Upper lobe of right lung (tissue), 1 donor: ENCODE measurements at places on chromosomes 6 and 20.

GRCh38 chr6:14453712-14454472, 336.3 kb downstream of the CD83 start:
- no peaks in the 10 kb centered on the region for H3K36me3 ChIP-seq
- no peak for DNase-seq
- no peaks in the 10 kb centered on the region for H3K27me3 ChIP-seq
- H3K27ac ChIP-seq = no peak overlapping the region

- H3K27me3 ChIP-seq = no peaks in the 10 kb centered on the region
- no peaks in the 10 kb centered on the region for H3K36me3 ChIP-seq
- H3K27ac ChIP-seq = peak within 1 kb of the TSS; percentile 97
- peak within 1 kb of the TSS; percentile 97 for H3K4me3 ChIP-seq
These were observed at the start of gene CDK19 for GRCh38 chr6:110815411-110816409. CDK19 (minus strand) TSS chr6:110815469; CDS start chr6:110815136, 333 bp downstream.

DNA sequence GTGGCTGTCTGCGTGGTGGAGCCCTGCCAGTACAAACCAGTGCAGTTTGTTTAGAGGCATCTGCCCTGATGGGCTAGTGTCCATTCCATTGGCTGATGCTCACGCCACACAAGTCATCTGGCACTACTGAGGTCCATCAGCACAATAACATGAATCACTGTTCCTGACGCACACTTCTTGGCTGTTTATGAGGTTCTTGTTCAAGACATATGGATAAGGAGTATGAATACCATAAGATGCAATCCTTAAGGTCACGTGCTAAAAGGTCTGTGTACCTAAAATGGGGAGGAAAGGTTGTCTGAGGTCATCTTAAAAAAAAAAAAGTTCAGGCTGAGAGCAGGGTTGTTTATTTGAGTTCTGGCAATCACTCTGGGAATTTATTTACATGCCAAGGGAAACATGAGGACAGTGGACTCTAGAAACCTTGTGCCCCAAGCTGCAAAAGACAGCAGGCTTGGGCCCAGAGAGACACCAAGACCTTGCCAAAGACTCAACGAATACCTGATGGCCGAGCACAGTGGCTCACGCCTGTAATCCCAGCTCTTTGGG, 54.1 kb upstream of the SHLD1 start:
- no peak for DNase-seq
- H3K4me1 ChIP-seq = peaks cover 6% of the 10 kb centered on the region
- H3K27me3 ChIP-seq = no peaks in the 10 kb centered on the region
- no peaks in the 10 kb centered on the region for H3K36me3 ChIP-seq

DNA sequence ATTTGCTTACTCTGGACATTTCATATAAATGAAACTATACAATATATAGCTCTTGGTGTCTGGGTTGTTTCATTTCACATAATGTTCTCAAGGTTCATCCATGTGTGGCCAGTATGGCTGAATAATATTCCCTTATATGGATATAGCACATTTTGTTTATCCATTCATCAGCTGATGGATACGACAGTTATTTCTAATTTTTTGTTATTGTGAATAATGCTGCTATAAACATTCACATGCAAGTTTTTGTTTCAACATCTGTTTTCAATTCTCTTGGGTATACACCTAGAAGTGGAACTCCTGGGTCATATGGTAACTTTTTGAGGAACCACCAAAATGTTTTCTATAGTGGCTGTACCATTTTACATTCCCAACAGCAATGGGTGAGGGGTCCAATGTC, 101.1 kb downstream of the CDK19 start:
- DNase-seq = no peak
- H3K36me3 ChIP-seq = no peaks in the 10 kb centered on the region
- H3K4me3 ChIP-seq = no peak overlapping the region

DNA sequence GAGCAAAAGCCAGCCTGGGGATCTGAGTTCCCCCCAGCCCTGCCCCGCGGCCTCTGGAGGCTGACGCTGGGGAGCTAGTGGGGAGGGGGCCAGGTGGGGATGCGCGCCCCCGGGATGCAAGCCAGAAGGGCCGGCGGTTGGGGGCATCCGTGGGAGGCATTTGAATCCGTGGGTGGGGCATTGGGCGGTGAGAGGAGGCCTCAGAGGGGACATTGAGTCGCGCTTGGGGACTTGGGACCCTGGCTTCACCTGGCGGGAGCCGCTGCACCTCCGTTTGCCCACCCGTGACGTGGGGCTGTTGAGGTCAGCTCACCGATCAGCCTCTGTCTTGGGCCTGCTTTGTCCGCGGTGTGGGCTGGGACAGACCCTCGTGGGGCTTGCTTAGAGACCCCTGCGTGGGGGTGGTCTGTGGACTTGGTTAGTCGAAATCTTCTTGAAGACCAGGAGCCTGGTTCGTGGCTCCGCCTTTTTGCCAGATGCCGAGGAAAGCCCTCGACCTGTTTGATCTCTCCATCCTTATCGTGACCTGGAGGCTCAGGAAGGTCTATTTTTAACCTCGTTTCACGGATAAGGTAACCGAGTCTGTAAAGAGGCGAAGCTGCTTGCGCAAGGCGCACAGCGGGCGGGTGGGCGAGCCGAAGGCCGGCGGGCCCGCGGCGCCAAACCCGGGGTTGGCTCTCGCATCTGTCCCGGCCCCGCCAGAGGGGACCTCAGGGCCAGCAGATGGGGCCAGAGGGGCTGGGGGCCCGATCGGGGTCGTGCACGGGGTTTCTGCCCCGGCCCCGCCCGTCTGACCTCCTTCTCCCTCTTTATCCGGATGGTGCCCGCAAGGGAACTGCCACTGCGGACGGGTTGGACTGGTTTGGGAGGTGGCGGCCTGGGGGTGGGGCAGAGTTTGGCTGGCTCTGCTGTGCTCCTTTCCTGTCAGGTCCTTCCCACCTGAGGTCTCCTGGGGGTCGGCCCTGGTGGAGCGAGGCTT, 8.3 kb downstream of the FAM110A start:
- peak overlapping the region; percentile 55 for H3K27ac ChIP-seq
- DNase-seq = peak; percentile 89
- no peaks in the 10 kb centered on the region for H3K36me3 ChIP-seq
- H3K4me1 ChIP-seq = peaks cover 34% of the 10 kb centered on the region
- peak overlapping the region; percentile 50 for H3K4me3 ChIP-seq

GRCh38 chr6:90411292-90411781, 114.7 kb upstream of the BACH2 start:
- no peak overlapping the region for H3K27ac ChIP-seq
- H3K4me3 ChIP-seq = no peak overlapping the region
- no peaks in the 10 kb centered on the region for H3K27me3 ChIP-seq
- H3K36me3 ChIP-seq = no peaks in the 10 kb centered on the region
- no peaks in the 10 kb centered on the region for H3K4me1 ChIP-seq
- DNase-seq = no peak

- no peak overlapping the region for H3K27ac ChIP-seq
- H3K36me3 ChIP-seq = no peaks in the 10 kb centered on the region
- H3K4me1 ChIP-seq = no peaks in the 10 kb centered on the region
- H3K4me3 ChIP-seq = no peak overlapping the region
These were observed 23.2 kb upstream of the ARG1 start for GRCh38 chr6:131549811-131550210.

- no peak for DNase-seq
- H3K4me1 ChIP-seq = no peaks in the 10 kb centered on the region
- no peak overlapping the region for H3K4me3 ChIP-seq
- H3K27ac ChIP-seq = no peak overlapping the region
- no peaks in the 10 kb centered on the region for H3K27me3 ChIP-seq
- H3K36me3 ChIP-seq = no peaks in the 10 kb centered on the region
These were observed 23.0 kb upstream of the AKAP12 start for GRCh38 chr6:151216804-151217203.

- H3K36me3 ChIP-seq = peaks cover 6% of the 10 kb centered on the region
- no peak overlapping the region for H3K27ac ChIP-seq
- DNase-seq = no peak
These were observed 45.0 kb downstream of the LYRM4 start for GRCh38 chr6:5215799-5216198.

DNA sequence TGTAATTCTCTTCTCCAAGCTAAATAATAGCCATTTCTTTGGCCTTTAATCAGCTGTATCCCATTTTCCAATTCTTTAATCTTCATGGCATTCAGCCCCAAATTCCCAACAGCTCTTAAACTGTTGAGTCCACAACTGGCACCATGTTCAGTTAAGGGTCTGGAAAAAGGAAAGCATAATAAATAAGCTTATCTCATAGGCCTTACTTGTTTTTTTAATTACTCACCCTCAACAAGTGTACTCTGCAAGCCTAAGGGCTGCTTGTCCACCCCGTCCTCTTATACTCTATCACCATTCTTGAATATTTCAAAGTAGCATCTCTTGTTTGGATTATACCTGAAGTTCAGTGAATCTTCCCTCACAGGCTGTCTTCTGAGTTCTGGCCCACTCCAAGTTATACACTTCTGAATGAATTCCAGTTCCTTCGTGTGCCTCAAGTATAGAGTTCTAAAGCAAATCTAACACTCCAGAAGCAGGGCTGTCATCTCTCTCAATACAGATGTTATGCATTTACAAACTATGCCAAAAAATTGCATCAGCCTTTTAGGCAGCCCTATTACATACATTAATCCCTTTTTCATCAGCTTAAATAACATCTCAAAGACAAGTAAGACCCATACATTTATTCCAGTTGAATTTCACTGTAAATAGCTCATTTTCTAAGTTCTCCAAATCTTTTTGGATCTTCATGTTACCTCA, 98.7 kb downstream of the COL21A1 start:
- no peak overlapping the region for H3K27ac ChIP-seq
- DNase-seq = no peak
- H3K36me3 ChIP-seq = no peaks in the 10 kb centered on the region

DNA sequence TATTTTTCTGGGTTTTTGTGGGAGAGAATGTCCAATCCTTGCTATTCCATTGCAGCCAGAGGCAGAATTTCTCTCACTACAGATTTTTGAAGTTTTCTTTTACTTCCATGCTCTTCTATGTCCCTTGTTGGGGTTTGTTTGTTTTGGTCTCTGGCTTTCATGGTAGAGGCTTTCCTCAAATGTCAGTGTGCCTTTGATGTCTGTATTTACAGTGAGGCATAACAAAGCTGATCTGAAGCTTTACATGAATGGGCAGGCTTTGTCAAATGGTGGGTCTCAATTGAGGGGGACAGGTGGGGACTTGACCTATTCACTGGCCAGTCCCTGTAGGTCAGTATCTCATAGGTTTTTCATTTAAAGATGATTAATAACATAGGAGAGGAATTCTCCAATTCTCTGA, 8.6 kb upstream of the CARMIL1 start:
- no peak for DNase-seq
- no peaks in the 10 kb centered on the region for H3K27me3 ChIP-seq

DNA sequence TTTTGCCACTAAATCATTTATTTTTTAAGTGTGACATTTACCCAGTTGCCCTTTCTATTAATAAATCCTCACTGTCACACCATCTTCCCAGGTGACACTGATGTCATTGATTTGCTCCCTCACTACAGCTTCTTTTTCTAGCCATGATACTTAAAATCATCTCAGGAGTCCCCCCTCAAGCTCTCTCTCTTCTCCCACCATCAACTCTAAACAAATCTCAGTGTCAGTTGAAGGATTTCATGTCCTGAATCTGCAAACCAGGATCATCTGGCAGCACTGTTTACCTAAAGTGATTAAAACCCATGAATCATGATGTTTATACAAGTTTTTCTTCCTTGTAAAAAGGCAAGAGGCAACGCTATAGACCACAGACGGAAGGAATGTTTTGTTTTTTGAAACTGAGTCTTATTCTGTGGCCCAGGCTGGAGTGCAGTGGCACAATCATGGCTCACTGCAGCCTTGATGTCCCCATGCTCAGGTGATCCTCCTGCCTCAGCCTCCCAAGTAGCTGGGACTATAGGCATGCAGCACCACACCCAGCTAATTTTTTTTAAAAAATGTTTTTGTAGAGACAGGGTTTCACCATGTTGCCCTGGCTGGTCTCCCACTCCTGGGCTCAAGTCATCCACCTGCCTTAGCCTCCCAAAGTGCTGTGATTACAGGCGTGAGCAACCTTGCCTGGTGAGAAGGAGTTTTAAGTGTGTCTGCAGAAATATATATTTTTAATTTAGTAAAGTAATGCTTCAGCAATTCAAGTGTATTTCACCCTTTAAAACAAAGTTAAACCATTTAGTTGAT, 30.1 kb upstream of the SH3BGRL2 start:
- H3K27ac ChIP-seq = no peak overlapping the region
- no peak overlapping the region for H3K4me3 ChIP-seq
- H3K4me1 ChIP-seq = no peaks in the 10 kb centered on the region
- DNase-seq = no peak

GRCh38 chr6:129183681-129184301, 300.9 kb downstream of the LAMA2 start:
- no peak overlapping the region for H3K27ac ChIP-seq
- H3K4me3 ChIP-seq = no peak overlapping the region
- H3K27me3 ChIP-seq = no peaks in the 10 kb centered on the region
- no peaks in the 10 kb centered on the region for H3K4me1 ChIP-seq
- no peaks in the 10 kb centered on the region for H3K36me3 ChIP-seq
- DNase-seq = no peak

DNA sequence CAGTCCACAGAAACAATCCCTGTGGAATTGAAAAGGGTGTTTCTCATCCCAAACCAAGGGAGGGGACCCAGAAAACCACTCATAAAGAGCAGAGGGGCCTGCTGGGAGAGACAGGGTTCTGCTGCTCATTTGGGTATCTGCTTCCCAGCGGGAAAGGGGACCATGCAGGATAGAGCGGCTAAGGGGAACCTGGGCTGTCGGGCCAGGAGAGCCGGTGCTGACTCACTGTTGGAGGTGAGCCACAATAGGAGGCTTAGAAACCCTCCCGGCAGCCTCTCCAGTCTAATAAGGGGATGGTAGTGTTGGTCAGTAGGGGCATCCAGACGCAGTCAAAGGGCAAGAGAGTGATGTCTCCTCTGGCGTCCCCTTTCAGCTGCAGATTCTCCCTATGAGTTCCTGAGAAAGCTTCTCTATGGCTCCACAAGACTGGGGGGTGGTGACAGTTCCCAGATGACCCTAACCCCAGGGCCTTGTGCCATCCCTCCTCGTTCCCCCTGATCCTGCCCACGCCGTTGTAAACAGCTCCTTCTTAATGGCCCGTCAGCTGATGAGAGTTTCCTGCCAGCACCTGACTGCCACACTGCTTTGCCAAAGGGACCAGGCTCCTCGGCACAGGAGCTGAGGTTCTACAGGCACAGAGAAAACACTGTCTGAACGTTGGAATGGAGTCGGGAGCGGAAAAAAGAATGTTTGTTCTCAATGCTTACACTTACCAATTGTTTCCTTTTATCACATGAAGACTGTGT, 646.1 kb upstream of the DEFB115 start:
- no peaks in the 10 kb centered on the region for H3K4me1 ChIP-seq
- H3K27me3 ChIP-seq = no peaks in the 10 kb centered on the region
- no peak for DNase-seq

- H3K4me3 ChIP-seq = no peak overlapping the region
- no peaks in the 10 kb centered on the region for H3K27me3 ChIP-seq
- H3K27ac ChIP-seq = peak overlapping the region; percentile 30
- H3K36me3 ChIP-seq = no peaks in the 10 kb centered on the region
- no peak for DNase-seq
These were observed 112.6 kb downstream of the THBS2 start for GRCh38 chr6:169140986-169141495.

DNA sequence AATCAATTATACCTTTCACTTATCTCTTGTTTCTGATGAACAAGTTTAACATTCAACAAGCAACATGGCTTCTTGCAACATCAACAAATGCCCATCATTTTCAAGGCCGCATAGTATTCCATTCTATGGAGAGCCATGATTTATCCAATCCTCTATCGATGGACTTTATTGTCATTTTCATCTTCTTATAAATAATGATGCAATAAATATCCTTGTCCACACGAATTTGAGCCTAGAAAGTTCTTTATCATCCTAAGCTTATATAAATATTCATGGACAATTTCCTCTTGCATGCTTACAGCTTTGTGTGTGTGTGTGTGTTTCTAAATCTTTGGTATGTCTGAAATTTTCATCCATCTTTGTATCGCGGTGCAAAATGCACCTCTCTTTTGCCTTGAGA, 29.1 kb downstream of the TOX2 start:
- no peaks in the 10 kb centered on the region for H3K36me3 ChIP-seq
- no peak for DNase-seq
- H3K27me3 ChIP-seq = no peaks in the 10 kb centered on the region
- H3K27ac ChIP-seq = no peak overlapping the region
- peaks cover 47% of the 10 kb centered on the region for H3K4me1 ChIP-seq
